ENCODE measurements at places on chromosomes 12 and 14.

DNA sequence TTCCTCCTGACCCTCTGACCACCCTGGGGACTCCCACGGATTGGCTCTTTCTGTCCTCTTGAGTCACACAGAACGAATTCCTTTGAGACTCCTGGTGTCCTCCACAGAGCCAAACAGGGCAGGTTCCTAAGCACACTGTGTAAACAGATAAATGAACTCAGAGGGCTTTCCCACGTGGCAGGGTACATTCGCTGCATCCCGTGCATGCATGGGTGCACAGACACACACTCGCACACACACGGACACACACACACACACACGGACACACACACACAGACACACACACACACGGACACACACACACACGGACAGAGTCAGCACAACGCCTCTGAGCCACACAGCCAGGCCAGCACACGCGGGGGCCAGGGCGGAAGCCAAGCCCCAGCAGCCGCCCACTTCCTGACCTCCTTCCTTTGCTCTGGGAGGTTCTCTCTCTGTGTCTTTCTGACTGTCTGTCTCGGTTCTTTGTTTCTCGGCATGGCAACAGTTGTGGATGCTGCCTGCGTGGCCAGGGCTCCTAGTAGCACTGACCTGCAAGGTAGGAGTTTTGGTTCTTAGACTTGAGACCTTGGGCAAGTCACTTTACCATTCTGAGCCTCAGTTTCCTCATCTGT, 706 bp downstream of the CRACR2A start:
- no peak for DNase-seq

- DNase-seq = no peak
Observed at GRCh38 chr14:68541178-68541896, 251.5 kb downstream of the ZFP36L1 start.

DNA sequence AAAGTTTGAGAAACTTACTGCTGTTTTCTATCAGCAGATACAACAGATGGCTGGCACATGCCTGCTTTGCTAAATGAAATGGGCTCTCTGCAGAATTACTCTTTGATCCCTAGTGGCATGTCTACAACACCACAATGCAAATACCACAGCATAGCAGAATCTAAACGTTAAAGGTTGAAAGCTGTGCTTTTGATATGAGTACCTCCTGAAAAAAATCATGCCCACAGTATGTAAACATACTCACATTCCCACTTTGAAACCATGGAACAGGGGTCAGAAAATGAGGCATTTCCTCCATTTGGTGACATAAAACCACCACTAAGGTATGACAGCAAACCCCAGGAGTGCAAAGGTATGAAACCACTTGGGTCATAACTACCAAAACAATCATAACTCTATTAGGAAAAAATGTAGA, 7.5 kb downstream of the WIF1 start:
- no peak for DNase-seq

DNA sequence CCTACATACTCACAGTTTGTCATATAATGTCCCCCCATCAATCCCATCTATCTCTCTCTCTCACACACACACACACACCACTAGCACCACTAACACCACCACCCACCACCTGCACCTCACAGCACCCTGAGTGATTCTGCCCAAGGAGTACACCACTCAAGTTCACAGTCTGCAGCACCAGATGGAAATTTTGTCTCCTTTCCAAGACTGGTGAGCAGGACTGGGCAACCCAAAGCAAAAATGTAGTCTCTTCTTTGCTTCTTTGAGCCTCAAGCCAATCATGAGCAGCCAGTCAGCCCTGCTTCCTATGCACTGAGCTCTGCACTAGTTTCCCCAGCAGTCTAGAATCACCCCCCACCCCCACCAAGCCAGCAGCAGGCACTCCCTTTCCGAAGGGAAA, 15.0 kb upstream of the ARMH4 start:
- no peak for DNase-seq

GRCh38 chr14:37019488-37019887, 152.9 kb downstream of the SLC25A21 start:
- DNase-seq = no peak

DNA sequence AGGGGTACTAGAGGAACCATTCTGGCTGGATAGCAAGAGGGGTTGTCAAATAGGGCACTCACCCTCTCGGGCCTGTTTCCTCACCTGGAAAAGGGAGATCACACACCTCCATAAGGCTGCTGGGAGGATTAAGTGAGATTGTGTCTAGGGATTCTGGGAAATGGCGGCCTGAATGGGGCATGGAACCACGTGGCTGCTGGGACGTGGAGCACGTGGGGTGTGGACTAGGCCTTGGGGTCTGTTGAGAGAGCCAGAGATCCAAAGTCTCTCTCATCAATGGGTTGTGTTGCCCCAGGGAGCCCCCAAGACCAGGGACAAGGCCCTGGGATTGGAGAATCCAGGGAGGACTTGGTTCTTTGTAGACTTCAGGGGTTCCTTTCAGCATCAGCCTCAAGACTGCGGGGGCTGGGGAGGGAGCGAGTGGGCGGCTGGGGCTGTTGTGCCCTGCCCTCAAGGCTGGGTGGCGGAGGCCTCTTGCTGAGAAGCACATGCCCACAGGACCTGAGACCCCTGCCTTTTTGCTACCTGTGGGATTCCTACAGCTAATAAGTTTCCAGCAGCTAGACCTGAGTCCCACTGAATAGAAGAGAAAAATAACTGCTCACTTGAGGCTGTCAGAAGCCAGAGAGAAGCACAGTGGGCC, 3.4 kb upstream of the MYL2 start:
- DNase-seq = no peak

GRCh38 chr12:120468325-120468820, 1.2 kb downstream of the SRSF9 start:
- DNase-seq = no peak

- DNase-seq = no peak
Observed at GRCh38 chr12:62282057-62282774, 22.0 kb downstream of the USP15 start.

DNA sequence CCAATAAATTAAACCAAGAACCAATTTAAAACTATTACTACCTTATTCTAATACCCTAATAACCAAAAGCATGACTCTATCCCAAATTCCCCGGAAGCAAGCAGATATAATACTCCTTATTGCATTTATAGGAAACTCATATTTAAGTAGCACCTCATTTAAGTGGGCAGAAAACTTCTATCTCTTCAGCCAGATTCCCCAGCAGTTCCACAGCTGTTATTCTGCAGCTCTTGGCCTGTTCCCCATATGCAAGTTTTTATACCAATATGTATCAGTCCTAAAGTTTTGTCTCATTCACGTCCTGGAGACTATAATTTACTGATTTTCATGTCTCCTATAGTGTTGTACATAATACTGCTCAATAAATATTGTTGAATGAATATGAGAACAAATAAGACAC, 106.5 kb downstream of the MYRFL start:
- no peak for DNase-seq

DNA sequence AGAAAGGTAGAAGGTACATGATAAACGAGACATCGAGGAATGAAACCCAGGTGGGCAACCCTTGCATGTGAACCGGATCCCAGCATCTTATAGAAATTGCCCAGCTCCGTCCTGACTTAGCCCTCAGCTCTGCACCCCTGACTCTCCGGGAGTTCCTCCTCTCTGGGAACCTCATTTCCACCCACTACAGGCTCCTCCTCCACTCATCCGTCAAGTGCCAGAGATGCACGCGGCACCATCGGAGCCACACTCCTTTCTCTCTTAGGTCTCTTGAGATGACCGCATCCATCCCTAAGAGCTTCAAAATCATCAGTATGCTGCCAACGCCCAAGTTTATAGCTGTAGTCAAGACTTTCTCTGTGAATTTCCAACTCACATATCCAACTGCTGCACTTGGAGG, 84.7 kb downstream of the TTC7B start:
- DNase-seq = no peak

- no peak for DNase-seq
Observed at GRCh38 chr12:13538136-13538535, 341.6 kb downstream of the EMP1 start.

DNA sequence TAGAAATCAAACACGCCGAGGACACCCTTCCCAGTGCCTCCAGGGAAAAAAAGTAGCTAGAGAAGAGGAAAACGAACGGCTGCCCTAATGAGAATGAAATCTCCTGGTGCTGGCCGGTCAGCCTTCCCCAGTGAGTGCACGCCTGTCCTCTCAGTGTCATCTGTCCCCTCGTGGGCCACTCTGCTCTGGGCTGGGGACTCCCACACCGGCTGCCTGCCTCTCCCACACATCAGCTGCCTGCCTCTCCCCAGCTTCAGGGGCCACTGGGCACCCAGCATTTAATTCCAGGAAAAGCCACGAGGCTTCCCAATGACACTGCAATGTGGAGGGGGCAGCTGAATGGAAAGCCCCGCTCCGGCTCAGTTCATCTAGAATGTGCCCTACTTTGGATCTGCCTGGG, 59.0 kb downstream of the CCDC85C start:
- DNase-seq = no peak

DNA sequence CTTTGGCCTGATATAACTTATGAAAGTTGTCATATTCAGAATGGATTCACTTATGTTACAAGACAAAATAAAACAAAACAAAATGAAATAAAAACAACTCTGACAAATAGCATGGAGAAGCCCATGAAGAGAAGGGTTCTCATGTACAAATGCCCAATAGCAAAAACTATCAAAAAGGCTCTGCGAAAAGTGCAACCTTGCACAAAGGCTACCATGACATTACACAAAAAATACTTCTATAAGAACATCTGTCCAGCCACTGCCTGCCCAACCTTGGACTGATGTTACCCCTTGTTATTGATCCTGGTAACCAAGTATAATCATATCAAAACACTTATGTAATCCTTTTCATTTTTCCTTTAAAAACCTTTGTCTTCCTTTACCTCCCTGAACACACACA, 213.0 kb downstream of the ATP23 start:
- no peak for DNase-seq

DNA sequence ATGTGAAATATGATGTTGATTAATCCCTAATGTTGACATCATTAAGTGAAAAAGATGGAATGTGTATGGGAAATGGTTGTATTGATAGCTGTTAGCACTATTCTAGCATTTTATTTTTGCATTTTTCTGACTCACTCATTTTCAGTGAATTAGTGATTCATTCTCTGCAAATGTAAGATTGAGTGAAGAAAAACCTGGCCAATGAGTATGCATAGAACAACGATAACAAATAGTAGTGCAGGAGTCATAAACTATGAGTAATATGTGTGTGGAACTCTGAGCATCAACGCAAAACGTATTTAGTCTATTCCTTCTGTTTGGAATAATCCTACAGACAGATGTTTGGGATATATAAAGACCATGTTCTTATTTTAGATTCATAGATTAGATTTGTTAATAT, 76.3 kb upstream of the RTL1 start:
- no peak for DNase-seq

- DNase-seq = no peak
Observed at GRCh38 chr14:93986955-93987354, 10.1 kb upstream of the CCDC197 start.

- no peak for DNase-seq
Observed at GRCh38 chr12:58750484-58750883, 169.8 kb downstream of the LRIG3 start.

GRCh38 chr12:7934091-7934888, 1.7 kb downstream of the SLC2A3 start:
- no peak for DNase-seq

DNA sequence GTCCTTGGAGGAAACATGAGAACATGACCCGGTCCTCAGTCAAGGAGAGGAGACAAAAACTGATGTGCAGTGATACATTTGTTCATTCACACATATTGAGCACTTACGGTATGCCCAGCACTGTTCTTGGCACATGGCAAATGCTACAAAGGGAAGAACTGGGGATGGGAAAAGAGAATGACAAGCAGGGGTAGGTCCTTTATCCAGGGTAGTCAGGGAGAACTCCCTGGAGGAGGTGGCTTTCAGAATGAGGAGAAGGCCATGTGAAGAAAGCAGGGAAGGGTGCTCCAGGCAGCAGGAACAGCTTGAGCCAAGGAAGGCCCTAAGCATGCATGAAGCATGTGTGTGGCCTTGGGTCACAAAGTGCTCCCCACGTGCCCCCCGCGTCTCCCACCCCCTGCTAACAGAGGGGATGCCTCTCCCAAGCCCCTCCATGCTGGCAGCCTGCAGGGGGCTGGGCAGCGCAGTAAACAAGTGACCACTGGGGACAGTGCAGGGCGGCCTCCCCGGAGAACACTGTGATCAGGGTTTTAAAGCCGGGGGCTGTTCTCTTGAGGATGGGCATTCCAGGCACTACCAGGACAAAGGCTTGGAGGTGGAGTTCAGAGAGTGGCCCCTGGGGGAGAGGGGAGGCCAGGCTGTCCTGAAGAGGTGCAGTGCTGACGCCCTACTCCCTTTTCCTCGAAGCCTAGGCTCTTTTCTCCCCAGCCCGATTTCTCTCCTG, 71.0 kb downstream of the PHETA1 start:
- DNase-seq = no peak

DNA sequence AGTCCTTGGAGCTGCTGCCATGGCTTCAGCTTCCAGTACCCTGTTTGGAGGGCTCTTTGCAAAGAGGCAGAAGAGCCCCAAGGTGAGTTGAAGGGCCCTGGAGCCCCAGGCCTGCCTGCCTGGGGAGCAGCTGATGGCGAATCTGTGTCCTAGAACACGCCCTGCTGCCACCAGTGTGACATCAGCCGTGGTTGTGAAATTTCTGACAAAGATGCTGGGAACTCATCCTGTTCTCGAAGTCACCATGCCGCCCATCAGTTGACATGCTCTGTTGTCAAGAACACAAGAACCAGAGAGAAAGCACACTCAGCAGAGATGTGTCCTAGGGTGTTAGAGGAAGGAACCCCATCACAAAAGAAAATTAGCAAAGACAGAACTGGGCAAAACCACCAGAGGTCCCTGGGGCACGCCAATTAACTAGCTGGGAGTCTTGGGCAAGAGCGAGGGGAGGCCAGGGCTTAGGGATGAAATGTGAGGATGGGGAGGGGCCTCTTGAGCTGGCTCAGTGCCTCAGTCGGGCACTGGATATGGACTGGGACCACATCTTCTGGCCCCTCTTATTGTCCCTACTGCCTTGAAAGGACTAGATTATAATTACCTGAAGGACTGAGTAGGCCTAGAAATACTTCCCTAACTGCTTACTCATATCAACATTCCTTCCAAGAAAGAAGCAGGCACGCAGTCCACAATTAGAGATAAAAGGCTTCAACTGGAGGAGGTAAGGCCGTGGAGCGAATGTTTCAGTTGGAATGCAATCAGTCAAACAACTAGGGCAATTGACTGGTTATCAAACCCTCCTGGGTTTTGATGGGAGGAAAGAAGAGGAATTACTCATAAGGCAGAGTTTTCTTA, 163.1 kb downstream of the CACNA1C start:
- no peak for DNase-seq

DNA sequence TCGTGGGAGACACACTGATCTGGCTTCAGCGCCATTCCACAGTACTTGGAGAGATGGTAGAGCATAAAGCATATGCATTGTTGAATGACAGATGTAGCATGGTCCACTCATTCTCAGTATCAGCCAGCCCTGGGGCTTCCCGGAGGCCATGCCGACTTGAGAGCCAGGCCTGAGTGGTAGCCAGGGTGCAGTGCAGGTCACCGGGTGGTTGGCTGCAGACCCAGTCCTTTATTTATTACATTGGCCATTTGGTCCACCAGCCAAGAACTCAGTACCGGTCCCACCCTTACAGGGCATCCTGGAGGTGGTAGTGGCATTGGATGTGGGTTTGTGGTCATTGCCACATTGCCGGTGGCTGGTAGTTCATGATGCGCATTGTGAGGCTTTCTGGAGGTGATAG, 121.6 kb upstream of the RTL1 start:
- no peak for DNase-seq

All from midbrain (tissue), 1 donor.